Right lobe of liver (tissue), 6 donors: ENCODE measurements at places on chromosomes 12 and 14. TPM values are rescaled to one million over a fixed set of nuclear protein-coding genes. Genes with fewer than 3 reads are reported as not detected.

The FGF6 gene
- total RNA-seq = not detected

The NEDD1 gene
- 8.5 TPM for total RNA-seq

The GLIPR1L1 gene
- not detected for total RNA-seq

The PTGER2 gene
- total RNA-seq = 0.24 TPM

- H3K27ac ChIP-seq = no peak overlapping the region
- H3K4me3 ChIP-seq = no peak overlapping the region
- no peaks in the 10 kb centered on the region for H3K4me1 ChIP-seq
- H3K36me3 ChIP-seq = no peaks in the 10 kb centered on the region
- no peak for DNase-seq
These were observed 16.6 kb downstream of the FBRSL1 start for GRCh38 chr12:132506328-132507160.

- no peak for DNase-seq
- peaks cover 7% of the 10 kb centered on the region for H3K4me1 ChIP-seq
- H3K27me3 ChIP-seq = no peaks in the 10 kb centered on the region
- peak overlapping the region; percentile 28 for H3K4me3 ChIP-seq
- no peaks in the 10 kb centered on the region for H3K36me3 ChIP-seq
These were observed 1.8 kb upstream of the WNK1 start for GRCh38 chr12:750366-751191.

GRCh38 chr12:42144158-42144407, 591 bp downstream of the GXYLT1 start:
- H3K27ac ChIP-seq = peak overlapping the region; percentile 77
- H3K4me3 ChIP-seq = peak overlapping the region; percentile 64
- H3K27me3 ChIP-seq = no peaks in the 10 kb centered on the region
- H3K36me3 ChIP-seq = no peaks in the 10 kb centered on the region
- no peaks in the 10 kb centered on the region for H3K4me1 ChIP-seq

DNA sequence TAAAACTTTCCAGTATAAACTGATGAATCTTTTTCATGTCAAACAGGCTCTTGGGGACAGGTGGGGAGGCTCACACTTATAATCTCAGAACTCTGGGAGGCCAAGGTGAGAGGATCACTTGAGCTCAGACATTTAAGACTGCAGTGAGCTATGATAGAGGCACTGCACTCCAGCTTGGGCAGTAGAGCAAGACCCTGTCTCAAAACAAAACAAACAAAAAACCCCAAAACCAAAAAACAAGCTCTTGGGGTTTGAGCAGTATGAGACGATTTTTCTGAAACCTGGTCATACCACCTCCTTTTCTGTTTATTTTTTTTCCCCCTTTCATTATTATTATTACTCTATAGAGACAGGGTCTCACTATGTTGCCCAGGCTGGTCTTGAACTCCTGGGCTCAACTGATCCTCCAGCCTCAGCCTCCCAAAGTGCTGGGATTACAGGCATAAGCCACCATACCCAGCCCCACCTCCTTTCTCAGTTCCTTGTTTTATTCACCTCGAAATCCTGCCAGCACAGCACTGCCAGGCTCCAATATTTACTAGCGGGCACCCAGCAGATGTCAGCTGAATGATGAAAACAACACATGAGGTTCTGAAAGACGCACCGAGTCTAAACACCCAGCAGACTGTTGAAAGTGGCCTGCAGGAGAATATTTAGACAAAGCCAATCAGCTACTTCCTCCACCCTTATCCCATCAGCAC, 19.5 kb upstream of the CDK17 start:
- H3K27ac ChIP-seq = no peak overlapping the region
- H3K4me3 ChIP-seq = no peak overlapping the region
- no peaks in the 10 kb centered on the region for H3K4me1 ChIP-seq
- H3K27me3 ChIP-seq = no peaks in the 10 kb centered on the region

- H3K4me1 ChIP-seq = peaks cover 18% of the 10 kb centered on the region
- peak overlapping the region; percentile 96 for H3K4me3 ChIP-seq
- no peak for DNase-seq
- no peaks in the 10 kb centered on the region for H3K27me3 ChIP-seq
- peak overlapping the region; percentile 93 for H3K27ac ChIP-seq
These were observed 1.0 kb downstream of the BLTP3B start for GRCh38 chr12:100141666-100141997.

DNA sequence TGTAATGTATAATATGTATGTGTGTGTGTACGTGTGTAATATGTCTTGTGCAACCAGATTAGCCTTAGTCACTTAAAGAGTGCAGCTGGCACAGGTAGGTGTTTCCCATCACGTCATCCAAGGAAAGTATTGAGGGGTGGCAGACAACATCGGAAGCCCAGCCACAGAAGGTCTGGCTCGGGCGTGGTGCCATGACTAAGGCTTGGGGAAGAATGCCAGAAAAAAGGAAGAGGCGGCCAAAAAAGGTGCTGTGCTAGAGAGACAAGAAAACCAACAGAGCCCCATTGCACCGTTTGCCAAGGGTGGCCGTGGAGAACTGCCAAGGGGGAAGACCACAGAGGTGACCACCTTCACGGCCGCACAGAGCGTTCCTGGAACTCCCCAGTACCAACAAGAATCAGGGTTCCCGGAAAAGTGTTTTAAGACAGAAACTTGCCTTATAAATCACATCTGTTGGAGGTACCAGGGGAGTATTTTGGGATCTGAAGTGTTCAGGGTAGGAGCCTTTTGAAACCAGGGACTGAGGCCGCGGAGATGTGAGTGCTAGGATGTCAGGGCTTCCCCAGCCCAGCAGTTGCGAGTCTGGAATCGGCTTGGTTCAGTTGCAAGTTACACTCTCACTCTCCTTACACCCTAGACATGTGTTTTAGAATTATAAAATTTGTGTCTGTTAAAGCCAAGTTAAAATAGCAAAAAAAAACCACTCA, 131.2 kb upstream of the DYRK2 start:
- no peaks in the 10 kb centered on the region for H3K4me1 ChIP-seq
- no peak overlapping the region for H3K27ac ChIP-seq
- H3K36me3 ChIP-seq = no peaks in the 10 kb centered on the region

DNA sequence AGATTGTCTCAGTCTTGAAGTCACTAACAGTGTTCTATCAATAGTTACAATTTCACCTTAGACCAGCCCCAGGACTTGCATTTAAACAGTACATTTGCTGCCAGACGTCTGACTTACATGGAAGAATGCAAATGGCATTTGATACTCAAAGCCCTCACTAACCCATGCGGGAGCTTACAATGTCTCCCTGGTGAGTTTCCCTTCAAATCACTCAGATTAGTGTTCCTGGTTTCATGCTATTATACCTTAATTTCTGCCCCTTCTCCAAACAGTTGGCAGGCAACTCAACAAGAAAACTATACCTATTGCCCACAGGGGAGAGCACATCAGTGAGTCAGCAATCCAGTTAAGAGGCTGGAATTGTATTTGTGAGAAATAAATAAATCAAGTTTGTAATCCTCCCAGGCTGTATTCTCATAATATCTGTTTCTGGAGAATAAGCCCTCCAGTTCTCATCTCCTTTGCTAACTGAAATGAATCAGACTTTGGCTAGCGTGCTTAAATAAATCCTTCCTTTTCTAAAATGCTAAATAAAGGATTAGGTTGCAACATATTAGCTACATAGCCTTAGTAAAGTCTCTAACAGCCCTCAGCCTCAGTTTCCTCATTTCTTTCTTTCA, 23.7 kb downstream of the GSTZ1 start:
- DNase-seq = no peak
- H3K4me1 ChIP-seq = no peaks in the 10 kb centered on the region
- H3K27ac ChIP-seq = no peak overlapping the region
- no peak overlapping the region for H3K4me3 ChIP-seq

- H3K27ac ChIP-seq = peak overlapping the region; percentile 76
- H3K27me3 ChIP-seq = no peaks in the 10 kb centered on the region
These were observed 8.3 kb downstream of the MVK start for GRCh38 chr12:109581856-109582255.

DNA sequence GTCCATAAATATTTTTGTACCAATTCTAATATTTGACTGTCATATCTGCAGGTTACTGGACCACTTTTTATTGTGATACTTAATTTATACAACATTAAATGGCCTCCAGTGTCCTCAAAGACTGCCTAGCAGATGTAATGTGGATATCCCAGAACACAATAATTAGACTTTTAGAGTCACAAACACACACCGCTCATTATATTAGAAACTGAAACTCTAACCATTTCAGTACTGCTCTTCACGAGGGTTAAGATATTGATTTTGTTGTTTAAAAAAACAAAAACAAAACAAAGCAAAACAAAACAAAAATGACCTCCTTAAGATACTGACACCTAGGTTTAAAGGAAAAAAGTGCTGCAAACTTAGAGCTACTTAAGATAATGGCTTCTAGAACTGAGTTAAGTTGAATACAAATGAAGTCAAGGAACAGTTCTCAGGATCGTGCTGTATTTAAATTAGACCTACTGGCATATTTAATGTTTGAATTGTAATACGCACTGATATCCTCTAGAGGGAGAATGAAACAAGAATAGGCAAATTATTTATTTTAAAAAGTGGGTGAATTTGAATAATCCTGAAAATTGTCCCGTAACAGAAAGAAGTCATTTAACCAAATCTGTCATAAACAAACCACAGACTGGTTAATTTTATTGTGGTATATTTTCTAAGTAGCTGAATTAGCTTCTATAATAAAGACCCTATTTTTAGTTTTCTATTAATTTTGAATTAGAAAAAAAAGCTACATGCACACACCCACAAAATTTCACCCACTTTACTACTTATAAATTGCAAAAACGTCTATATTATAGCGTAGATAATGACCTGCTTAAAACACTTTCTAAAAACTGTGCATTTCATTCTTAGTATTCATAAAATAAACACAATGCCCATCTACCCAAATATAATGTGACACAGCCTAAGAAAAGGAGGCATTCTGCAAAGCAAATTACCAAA, 395.2 kb upstream of the DCN start:
- no peaks in the 10 kb centered on the region for H3K36me3 ChIP-seq
- H3K27me3 ChIP-seq = no peaks in the 10 kb centered on the region
- DNase-seq = no peak
- H3K27ac ChIP-seq = no peak overlapping the region
- no peaks in the 10 kb centered on the region for H3K4me1 ChIP-seq
- H3K4me3 ChIP-seq = peak overlapping the region; percentile 33

- H3K4me3 ChIP-seq = no peak overlapping the region
- no peaks in the 10 kb centered on the region for H3K27me3 ChIP-seq
- no peak overlapping the region for H3K27ac ChIP-seq
- H3K4me1 ChIP-seq = no peaks in the 10 kb centered on the region
- DNase-seq = no peak
These were observed 189.2 kb upstream of the DIO3 start for GRCh38 chr14:101371799-101372793.

- no peak overlapping the region for H3K27ac ChIP-seq
- no peak overlapping the region for H3K4me3 ChIP-seq
- H3K27me3 ChIP-seq = no peaks in the 10 kb centered on the region
- no peaks in the 10 kb centered on the region for H3K36me3 ChIP-seq
- no peak for DNase-seq
- H3K4me1 ChIP-seq = no peaks in the 10 kb centered on the region
These were observed 745.8 kb downstream of the SLC6A15 start for GRCh38 chr12:84166812-84167211.

DNA sequence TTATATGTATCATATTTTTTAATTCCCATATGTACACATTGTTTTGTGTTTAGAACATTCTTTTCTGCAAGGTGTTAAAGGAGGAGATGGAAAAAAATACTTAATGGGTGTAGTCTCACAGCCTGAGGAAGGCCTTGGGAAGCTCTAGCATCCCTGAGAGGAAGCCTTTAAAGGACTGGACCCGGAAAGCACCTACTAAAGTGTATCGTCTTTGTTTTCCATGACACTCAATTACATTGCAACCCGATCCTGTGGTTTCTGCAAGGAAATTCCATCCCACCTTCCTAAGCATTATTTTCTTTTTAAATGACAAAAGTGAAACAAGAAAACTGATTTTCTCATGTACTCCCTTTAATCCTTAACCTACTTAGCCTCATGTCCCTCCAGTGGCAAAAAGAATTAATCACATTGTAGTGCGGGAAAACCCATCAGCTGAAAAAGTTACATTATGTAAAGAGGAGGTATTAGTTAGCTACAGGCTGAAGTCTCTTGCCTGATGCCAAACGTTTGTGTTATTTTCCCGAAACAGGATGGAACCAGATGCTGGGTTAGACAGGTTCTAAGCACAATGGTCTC, 147.8 kb upstream of the CPSF6 start:
- H3K4me1 ChIP-seq = no peaks in the 10 kb centered on the region
- H3K27me3 ChIP-seq = no peaks in the 10 kb centered on the region
- DNase-seq = no peak
- H3K27ac ChIP-seq = no peak overlapping the region

DNA sequence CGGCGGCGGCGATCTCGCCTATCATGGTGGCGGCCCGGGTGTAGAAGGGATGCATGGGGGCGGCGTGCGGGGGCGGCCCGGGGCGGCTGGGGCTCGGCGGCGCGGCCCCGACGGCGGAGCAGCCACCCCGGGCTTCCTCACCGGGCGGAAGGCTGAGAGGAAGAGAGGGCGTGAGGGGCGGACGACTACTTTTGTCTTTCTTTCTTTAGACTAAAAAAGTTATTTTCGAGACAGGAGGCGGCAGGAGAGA, 240 bp downstream of the BTG1 start:
- H3K36me3 ChIP-seq = peaks cover 20% of the 10 kb centered on the region
- H3K4me3 ChIP-seq = peak overlapping the region; percentile 78
- no peaks in the 10 kb centered on the region for H3K4me1 ChIP-seq
- no peaks in the 10 kb centered on the region for H3K27me3 ChIP-seq
- no peak for DNase-seq

DNA sequence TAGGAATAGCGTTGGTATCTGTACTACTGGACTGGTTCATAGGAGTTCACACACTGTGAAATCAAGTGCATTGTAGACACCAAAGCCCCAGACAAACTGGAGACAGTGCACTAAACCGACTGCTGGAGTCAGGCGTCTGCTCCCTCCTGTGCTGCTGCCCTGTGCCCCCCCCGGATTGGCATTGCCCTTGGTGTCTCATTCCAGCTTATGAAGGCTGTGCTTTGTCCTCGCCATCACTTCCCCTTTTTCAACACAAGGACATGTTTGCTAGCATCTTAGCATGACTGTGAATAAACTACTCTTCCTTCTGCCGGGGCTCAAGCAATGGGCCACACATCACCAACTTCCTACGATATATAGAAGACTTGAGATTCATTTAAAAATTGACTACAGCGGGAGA, 84.0 kb downstream of the TMCC3 start:
- H3K4me3 ChIP-seq = no peak overlapping the region
- H3K27me3 ChIP-seq = no peaks in the 10 kb centered on the region
- H3K36me3 ChIP-seq = no peaks in the 10 kb centered on the region
- no peaks in the 10 kb centered on the region for H3K4me1 ChIP-seq
- DNase-seq = no peak

GRCh38 chr14:75845136-75845804, 136.5 kb downstream of the TGFB3 start:
- H3K36me3 ChIP-seq = no peaks in the 10 kb centered on the region
- H3K4me1 ChIP-seq = no peaks in the 10 kb centered on the region
- no peaks in the 10 kb centered on the region for H3K27me3 ChIP-seq
- H3K4me3 ChIP-seq = no peak overlapping the region
- H3K27ac ChIP-seq = no peak overlapping the region
- no peak for DNase-seq
